ENCODE measurements at places on chromosomes 7 and 10.
A peak's percentile ranks its signal among the peaks of the same experiment; 100 is the strongest.

DNA sequence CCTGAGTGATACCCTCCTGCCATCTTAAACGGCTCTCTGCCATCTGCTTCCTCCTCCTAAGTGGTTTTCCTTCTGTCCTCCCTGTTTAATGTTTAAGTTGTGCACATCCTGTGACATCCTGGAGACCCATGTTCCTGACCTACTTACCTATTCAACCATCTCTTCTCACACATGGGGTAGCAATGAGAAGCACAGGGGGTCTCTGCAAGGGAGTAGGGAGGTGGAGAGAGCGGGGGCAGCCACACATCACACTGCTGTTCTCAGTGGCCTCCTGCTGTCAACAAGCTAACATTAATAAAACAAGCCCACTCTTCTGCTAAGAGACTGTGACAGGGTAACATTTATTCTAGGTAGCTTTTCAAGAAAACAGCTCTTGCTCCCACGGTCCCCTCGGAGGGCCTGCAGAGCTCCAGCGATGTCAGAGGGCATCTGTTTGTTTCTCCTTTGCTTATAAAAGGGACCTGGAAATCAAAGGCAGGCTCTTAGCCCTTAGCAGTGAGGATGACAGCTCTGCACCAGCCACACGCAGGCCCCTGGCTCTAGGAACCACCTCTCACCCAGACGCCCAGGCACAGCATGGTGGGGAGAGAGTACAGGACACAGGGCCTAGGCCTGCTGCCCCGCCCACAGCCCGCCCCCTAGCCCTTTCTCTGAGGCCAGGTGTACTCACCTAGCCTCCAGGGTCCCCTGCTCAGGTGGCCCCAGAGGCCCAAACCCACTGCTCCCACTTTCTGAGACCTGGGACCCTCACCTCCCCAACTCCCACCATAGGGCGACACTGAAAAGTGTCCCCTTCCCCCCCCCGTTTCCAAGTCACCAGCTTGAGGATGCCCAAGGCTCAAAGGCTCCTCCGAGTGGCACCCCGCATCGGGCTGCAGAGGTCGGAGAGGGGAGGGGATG lies 943 bp upstream of the SLC18A2 start:
- DNase-seq: no peak

- no peak for DNase-seq
Observed at GRCh38 chr7:77426052-77426404, 9.9 kb upstream of the GSAP start.

DNA sequence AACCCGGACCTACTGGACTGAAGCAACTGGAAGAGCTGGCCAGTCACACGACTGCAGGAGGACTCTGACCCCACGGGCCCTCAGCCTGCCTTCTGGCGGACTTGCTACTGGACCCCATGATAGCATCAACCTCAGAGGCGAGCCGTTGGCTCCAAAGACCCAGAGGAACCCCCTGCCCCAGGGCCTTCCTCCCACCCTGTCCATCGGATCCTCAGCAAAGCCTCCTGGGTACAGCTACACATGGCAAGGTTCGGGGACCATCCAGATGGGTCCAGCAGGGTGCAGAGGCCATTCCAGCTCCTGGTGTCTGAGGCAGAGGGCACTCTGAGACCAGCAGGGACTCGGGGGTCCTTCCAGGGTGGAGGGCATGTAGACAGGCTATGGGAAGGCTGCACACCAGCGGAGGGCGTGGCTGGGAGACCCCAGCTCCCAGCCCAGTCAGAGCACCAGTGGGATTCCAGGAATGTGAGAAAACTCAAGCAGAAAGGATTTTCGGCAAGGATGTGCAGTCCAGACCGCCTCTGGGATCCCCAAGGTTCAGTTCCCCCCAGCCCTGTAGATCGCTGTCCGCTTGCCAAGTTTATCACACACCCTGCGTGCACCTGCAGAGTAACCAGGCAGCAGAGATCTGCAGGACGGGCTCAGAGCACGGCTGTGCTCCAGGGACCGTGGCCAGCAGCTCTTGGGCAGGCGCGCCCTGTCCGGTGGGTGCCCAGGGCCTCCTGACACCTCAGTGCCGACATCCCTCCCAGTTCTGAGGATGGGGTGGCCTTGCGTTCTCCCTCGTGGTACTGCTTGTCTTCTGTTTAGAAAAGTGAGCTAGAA lies 89.8 kb upstream of the PPP2R2D start:
- DNase-seq: no peak

DNA sequence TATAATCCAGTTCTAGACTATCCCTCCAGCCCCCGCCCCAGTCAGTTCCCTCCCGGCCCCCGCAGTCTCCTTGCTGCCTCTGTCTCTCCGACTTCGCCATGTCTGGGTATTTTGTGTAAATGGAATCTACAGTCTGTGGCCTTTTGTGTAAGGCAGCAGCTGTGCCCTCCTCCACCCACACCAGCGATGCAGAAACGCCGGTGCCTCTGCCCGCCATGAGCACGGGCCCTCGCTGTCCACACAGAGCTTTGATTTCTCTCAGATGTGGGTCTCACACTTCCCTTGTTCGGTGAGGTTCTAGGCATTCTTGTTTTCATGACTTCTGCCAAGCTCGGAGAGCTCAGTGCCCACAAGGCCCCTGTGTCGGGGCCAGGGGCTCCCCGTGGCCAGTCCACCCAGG lies 37.8 kb downstream of the NKX6-2 start:
- DNase-seq: no peak

DNA sequence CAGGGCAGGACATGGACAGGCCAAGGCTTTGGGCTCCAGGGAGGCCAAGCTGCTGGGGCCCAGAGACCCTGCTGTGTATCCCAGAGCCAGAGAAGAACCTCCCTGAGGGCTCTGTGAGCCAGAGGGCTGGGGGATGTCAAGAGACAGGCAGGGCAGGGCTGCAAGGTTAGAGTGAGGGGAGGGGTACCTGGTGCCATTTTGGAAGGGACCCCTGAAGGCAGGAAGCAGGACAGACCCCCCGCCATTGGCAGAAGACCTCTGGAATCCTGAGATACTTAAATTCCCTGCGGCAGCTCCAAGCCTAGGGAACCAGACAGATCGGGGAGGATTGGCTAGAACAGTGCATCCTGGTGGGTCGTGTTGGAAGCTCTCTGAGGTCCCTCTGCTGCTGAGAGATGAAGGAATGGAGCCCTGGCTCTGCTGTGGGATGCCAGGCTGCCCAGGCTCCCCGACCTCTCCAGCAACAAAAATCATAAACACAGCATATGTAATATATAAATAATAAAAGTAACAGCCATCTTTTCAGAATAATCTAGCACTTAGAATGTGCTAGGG lies 75.0 kb downstream of the LHPP start:
- DNase-seq: no peak

DNA sequence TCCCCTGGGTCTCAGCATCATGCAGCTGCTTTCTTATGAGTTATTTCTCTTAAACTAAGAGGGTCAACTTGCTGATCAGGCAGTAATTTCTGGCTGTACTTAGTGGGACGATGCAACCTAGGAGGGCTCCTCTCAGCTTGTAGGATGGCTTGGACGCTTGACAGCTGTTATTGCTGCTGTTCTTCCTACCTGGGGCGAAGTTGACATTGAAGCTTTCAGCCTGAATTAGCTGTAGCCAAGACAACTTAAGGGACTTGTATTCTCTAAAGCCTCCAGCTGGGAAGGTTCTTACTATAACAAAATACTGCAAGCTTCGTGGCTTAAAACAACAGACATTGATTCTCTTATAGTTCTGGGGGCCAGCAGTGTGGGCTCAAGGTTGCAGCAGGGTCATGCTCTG lies 224.9 kb downstream of the ACTR3B start:
- DNase-seq: no peak

GRCh38 chr7:139972029-139972428 lies 90.7 kb downstream of the PARP12 start:
- no peak for DNase-seq

GRCh38 chr10:102538811-102539210 lies 35.0 kb downstream of the SUFU start:
- DNase-seq: no peak

DNA sequence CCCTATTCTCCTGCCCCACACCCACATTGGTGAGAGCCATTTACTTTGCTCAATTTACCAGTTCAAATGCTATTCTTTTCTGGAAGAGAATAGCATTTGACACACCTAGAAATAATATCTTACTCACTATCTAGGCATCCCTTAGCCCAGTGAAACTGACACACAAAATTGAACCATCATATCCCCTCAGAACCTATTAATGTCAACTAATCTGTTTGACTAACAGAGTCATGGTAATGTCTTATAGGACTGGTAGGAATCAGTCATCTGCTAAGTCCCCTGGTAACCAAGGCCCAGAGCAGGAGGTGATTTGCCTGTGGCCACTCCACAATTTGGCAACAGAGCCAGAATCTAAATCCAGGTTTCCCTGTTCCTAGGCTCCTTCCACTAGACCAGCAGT lies 63.3 kb downstream of the PPP1R3C start:
- no peak for DNase-seq

GRCh38 chr7:7051206-7051877 lies 131.0 kb upstream of the C1GALT1 start:
- DNase-seq: peak; percentile 41

- DNase-seq: peak; percentile 11
Observed at GRCh38 chr7:121530227-121531174, 134.4 kb upstream of the FAM3C start.

DNA sequence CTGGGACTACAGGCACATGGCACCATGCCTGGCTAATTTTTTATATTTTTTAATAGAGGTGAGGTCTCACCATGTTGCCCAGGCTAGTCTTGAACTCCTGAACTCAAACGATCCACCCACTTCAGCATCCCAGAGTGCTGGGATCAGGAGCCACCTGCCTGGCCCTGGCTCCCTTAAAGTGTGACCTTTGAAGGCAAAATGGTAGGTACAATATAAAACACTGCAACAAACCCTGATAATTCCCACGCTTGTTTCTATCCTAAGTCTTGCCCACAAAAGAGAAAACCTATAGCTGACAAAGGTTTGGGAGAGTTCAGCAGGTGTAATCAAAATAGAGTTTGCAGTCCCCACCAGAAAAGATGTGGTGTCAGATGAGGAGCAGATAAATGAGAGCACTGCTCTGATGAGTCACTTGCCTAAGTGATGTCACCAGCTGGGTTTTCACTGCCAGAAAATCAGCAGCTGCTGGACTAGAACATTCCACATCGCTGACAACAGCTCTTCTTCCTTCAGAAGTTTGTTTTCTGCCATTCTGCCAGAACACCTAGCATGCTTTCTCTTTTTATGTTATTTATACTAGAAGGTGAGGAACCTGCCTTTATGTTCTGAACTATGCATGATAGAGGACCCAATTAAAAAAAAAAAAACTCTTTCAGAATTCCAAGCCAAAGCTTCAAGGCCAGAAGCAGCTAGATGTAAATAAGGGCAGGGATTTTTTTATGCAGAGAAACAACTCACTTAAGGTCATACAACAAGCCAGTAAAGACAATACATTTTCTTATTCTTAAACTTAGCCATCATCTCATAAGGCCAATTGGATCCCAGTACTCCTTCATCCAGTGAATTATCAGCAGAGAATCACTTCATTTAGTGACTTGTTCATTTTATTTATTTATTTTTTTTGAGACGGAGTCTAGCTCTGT lies 18.0 kb downstream of the PURB start:
- DNase-seq: peak; percentile 55

DNA sequence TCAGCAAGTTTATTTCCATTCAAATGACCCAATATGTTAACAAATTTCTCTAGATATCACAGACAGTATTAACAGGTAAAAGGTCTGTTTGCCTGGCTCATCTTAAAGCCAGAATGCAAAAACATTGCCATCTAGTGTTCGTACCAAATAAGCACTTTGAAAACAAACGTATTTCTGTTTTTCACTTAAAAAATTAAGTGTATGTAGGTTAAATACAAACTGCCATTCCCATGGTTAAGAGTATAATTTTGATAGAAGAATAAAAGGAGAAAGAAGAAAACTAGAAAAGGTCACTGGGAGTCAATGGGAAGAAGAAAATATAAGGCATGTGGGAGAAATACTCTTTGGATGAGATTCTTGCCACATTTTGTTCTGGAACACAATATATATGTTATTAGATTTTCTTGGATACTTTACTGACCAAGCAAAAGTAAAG lies 51.0 kb downstream of the ORC5 start:
- DNase-seq: peak; percentile 14

DNA sequence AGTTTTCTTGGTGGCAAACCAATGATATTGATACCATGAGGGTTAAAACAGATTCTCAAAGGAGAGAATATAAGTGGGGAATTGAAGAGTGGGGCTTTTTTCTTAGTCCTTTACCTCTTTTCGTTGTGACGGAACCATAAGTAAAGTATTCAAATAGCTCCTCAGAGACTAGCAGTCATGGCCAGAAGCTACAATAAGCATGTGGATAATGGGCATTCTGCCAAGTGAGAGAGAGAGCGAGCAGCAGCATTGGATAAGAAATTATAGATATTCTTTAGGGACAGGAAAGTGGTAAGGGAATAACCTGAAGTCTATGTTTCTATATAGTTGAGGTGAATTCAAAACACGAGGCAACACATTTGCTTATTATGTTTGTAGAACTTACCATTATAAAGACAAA lies 235.1 kb downstream of the SEMA3E start:
- DNase-seq: no peak

DNA sequence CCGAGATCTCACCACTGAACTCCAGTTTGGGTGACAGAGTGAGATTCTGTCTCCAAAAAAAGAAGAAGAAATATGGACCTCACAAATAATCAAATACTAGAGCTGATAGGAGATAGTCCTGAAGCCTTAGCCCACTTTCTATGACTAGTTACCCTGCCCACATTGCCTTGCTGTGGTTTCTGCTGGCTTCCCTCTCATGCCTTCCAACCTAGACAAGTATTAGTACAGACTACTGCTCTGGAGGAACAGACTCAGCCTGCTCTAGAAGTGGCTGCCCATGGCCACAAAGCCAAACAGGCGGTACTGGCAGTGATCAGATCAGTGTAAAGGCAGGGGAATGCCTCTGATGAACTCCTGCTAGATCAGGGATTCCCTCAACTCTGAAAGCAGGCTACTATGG lies 89.7 kb upstream of the PRKAR2B start:
- DNase-seq: peak; percentile 62

- no peak for DNase-seq
Observed at GRCh38 chr7:44348300-44348699, 22.9 kb upstream of the CAMK2B start.

- no peak for DNase-seq
Observed at GRCh38 chr7:30562498-30562897, 32.2 kb upstream of the GARS1 start.

- DNase-seq: no peak
Observed at GRCh38 chr10:42998481-42999384, 78.1 kb upstream of the RET start.

DNA sequence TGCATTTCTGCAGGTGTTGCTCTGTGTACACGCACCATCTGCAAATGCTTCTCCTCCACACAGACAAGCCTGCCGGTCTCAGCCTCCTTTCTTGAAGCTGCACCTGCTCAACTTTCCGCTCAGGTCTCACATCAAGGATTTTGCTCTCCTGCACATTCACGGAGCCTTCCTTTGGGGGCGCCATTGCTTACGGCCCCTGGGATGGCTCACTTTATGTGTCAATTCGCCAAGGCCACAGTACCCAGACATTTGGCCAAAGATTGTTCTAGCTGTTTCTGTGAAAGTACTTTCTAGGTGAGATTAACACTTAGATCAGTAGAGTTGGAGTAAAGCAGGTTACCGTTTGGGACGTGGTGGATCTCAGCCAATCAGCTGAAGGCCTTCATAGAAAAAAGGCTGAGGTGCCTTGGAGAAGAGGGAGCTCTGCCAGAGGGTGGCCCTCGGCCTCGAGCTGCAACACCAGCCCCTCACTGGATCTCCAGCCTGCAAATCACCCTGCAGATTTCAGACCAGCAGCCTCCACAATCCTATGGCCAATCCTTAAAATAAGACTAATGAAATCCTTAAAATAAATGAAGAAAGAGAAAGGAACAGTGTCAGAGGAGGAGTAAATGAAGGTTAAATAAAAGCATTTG lies 39.9 kb upstream of the PPP2R2D start:
- DNase-seq: no peak

GRCh38 chr7:137981668-137982067 lies 20.2 kb downstream of the CREB3L2 start:
- DNase-seq: no peak

- DNase-seq: no peak
Observed at GRCh38 chr7:151707105-151707469, 169.8 kb downstream of the PRKAG2 start.
